ENCODE measurements at places on chromosomes 13 and 19. TPM values are rescaled to one million over a fixed set of nuclear protein-coding genes. Genes with fewer than 3 reads are reported as not detected.

CAMSAP3 gene
- 0.80 TPM for total RNA-seq

GARIN5A gene
- 0.67 TPM for total RNA-seq

ZNF681 gene
- total RNA-seq = 8.3 TPM

SIGLEC5 gene
- 0.22 TPM for total RNA-seq

RASA3 gene
- 17.5 TPM for total RNA-seq

NLRP7 gene
- 0.33 TPM for total RNA-seq

Data from activated B cell treated with CpG ODN at 0.5 μM for 24 hours (primary cell).